ENCODE measurements at places on chromosomes 2 and 18.

DNA sequence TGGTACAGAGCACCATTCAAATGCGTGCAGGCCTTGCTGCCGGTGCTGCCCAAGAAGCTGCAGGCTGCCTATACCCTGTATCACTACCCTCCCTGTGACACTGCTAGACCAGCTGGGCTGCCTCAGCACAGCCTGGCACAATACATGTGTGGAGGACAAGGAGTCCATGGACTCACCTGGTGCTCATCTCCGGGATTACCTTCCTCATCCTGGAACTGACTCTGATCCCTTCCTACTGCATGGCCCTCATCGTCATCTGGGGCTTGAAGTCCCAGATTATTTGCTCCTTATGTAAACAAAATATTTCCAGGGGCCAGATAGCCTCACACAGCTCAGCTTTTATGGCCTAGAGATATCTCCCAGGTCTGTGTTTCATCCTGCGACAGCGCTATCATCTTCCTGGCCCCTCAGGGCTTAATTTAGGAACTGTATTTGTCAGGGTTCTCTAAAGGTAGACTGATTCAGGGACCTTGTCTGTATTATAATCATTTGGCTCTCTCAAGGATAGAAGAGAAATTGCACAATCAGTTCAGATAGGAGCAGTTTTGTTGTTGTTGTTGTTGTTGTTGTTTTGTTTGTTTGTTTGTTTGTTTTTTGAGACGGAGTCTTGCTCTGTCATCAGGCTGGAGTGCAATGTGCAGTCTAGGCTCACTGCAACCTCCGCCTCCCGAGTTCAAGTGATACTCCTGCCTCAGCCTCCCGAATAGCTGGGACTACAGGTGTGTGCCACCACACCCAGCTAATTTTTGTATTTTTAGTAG, 42.9 kb downstream of the WDR75 start:
- DNase-seq: no peak

GRCh38 chr2:71743995-71744675, 290.8 kb downstream of the DYSF start:
- DNase-seq: no peak

GRCh38 chr2:69143748-69144360, 130.9 kb downstream of the ANTXR1 start:
- no peak for DNase-seq

DNA sequence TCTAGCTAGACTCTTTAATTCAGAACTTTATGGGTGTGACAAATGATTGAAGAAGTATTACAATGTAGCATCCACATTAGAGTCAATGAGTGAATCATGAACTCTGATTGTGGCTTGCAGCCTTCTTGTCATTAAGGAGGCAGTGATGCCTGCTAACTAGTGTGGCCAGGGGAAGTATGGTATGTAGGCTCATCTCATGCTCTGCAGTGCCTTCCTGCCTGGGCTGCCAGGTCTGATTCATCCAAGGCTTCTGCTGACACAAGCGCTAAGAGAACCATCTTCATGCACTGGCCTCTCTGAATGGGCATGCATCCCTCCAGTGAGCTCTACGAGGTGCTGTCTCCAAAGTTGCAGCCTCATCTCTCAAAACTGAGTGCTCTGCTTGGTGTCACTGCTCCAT, 144.3 kb downstream of the MTCL1 start:
- no peak for DNase-seq

DNA sequence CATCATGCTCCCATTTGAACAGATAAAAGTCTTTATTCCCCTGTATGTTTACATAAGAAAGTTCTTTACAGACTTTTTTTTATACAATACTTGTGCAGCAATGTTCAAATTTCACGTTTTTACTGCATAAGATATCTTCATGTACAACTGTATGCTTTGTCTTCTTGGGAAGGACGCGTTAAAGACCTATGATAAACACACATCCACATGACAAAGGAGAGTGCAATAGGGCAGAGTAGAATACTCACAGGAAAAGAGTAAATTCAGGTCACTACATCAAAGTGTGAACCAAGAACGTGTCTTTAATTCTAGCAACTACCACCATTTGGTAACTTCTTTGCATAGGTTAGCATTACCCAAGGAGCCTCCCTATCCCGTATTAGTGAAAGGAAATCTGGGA, 33.7 kb upstream of the NFU1 start:
- no peak for DNase-seq

DNA sequence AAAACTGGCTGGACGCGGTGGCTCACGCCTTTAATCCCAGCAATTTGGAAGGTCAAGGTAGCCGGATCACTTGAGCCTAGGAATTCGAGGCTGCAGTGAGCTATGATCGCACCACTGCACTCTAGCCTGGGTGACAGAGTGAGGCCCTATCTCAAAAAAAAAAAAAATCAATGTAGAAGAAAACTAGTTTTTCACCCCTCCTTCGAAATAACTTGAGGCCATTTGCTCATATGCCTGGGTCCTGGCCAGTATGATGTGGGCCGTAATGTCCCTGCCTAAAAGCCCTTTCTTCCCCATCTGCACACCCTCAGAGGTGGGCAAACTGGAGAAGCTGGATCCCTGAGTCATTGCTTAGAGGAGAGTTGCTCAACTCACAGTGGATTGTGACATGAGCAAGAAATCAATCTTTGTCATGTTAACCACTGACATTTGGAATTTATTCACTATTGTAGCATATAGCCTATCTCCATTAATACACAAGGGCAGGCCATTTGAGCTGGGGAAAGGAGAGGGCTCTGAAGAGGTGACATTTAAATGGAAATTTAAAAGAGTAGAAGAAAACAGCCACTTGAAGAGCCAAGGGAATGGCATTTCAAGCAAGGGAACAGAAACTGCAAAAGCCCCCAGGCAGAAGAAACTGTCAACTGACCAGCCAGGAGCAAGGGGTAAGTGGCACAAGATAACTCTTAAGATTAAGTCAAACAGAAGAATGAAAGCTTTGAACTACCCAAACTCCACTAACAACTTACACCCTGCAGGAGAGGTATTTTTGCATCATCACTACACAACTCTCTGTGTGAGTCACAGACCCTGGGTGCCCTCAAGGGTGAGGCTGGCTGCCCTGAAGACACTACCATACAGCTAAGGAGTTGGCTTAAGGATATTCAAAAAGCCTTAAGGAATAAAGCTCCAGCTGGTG, 7.6 kb upstream of the METTL21A start:
- DNase-seq: no peak

- DNase-seq: no peak
Measured at GRCh38 chr2:110980339-110981062, 140.2 kb upstream of the BCL2L11 start.

GRCh38 chr2:190342611-190343010, 778 bp upstream of the INPP1 start:
- DNase-seq: no peak

GRCh38 chr2:201999279-201999678, 34.4 kb upstream of the FZD7 start:
- no peak for DNase-seq

DNA sequence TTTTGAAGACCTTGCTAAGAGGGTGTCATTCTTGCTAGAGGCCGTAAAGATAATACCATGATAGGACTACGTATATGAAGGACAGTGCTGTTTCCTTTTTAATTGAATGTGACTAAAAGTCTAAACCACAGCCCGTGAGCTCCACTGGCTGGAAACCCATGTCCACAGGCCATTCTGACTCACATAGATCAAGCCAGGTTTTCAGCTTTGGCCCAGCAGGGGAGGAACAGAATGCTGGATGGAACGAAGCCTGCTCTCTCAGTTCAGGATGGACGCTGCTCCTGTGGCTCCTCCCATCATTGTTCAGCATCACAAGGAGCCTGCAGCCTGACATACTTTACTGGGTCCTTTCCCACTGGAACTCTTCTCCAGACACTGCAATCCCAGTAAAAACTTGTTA, 47.6 kb downstream of the ALPK2 start:
- DNase-seq: no peak

DNA sequence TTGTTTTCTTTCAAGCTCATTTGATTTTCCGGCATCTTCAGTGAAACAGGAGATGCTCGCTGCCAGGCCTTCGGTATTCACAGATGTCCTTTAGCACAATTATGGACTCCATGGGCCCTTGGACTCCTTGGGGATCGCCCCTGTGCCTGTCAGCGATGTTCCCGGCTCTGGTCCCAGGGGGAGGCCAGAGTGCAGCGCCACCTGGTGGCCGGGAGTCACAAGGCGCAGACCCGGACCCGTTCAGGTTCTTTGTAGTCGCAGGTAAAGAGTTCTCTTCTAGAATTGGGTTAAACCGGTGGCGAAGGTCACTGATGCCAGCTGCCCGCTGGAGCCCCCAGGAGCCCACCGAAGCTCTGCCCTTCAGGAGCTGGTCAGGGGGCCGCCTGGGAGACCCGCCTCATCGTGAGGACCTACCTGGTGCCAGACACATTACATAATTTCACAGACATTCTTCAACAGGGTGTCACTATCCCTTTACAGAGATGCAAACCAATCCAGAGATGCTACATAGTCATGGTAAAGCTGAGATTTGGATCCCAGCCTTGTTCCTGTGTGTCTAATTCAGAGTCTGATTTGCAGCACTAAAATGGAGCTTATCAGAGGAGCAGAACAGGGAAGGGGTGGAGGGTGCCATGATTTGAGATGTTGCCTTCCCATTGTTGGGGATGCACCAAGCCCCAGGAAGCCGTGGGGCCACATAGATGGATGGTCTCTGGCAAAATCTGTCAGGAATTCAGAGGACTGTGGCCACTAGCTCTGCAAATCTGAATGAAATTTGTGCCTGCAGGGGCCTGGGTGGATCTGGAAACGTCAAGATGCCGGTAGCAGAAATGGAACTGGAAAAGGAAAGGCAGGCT, 6.0 kb upstream of the INPP5D start:
- DNase-seq: peak; percentile 67

- no peak for DNase-seq
Measured at GRCh38 chr2:214876815-214877214, 67.3 kb upstream of the BARD1 start.

- no peak for DNase-seq
Measured at GRCh38 chr2:71878626-71879508, 268.8 kb downstream of the CYP26B1 start.
